Myocyte (in vitro differentiated cells): ENCODE measurements at places on chromosomes 11 and 22. TPM values are rescaled to one million over a fixed set of nuclear protein-coding genes. Genes with fewer than 3 reads are reported as not detected.

The MRGPRX3 gene
- not detected in 2 replicates for total RNA-seq

The LAMTOR1 gene
- 111 and 118 TPM in 2 replicates for total RNA-seq

The HPX gene
- not detected in 2 replicates for total RNA-seq

The PTPN5 gene
- total RNA-seq, result not detected in 2 replicates

The C11orf52 gene
- total RNA-seq, result 0.70 and 1.7 TPM in 2 replicates

The CYTH4 gene
- not detected in 2 replicates for total RNA-seq

The ARHGAP20 gene
- 0.59 and 0.99 TPM in 2 replicates for total RNA-seq

The MYBPC3 gene
- not detected in 2 replicates for total RNA-seq

The ABTB2 gene
- total RNA-seq, result 5.2 and 7.0 TPM in 2 replicates

The RAB39A gene
- total RNA-seq, result not detected in 2 replicates

The GAL3ST3 gene
- total RNA-seq, result not detected in 2 replicates

The MEI1 gene
- 0.08 TPM in 1 of 2 replicates, not detected in the other for total RNA-seq

The TMEM258 gene
- 33.0 and 36.7 TPM in 2 replicates for total RNA-seq

The OR4C45 gene
- total RNA-seq, result not detected in 2 replicates

The CYB561A3 gene
- total RNA-seq, result 104 and 126 TPM in 2 replicates

The ADSL gene
- 187 and 265 TPM in 2 replicates for total RNA-seq

The HIC2 gene
- total RNA-seq, result 1.9 and 2.3 TPM in 2 replicates

The MS4A8 gene
- total RNA-seq, result not detected in 2 replicates

The POTEH gene
- not detected in 2 replicates for total RNA-seq

The MYO7A gene
- total RNA-seq, result 0.57 and 0.96 TPM in 2 replicates

The KRTAP5-8 gene
- total RNA-seq, result 0.21 TPM in 1 of 2 replicates, not detected in the other

The TYR gene
- total RNA-seq, result not detected in 2 replicates

The ACTN3 gene
- total RNA-seq, result 0.75 and 1.5 TPM in 2 replicates

The YPEL1 gene
- 2.6 and 7.8 TPM in 2 replicates for total RNA-seq

The GNAZ gene
- total RNA-seq, result 9.1 and 11.2 TPM in 2 replicates

The PIH1D2 gene
- 1.1 and 1.5 TPM in 2 replicates for total RNA-seq

The TRPM5 gene
- not detected in 2 replicates for total RNA-seq

The GGT1 gene
- 2.1 and 2.4 TPM in 2 replicates for total RNA-seq

The OR51I1 gene
- total RNA-seq, result not detected in 2 replicates

The DEUP1 gene
- total RNA-seq, result not detected in 2 replicates

The ANO5 gene
- not detected in 2 replicates for total RNA-seq

The PHLDA2 gene
- total RNA-seq, result 1.7 and 4.7 TPM in 2 replicates

The SMIM35 gene
- total RNA-seq, result not detected in 2 replicates

The ISX gene
- total RNA-seq, result not detected in 2 replicates

The OR52A1 gene
- not detected in 2 replicates for total RNA-seq

The ATG13 gene
- total RNA-seq, result 61.4 and 68.2 TPM in 2 replicates

The MYOD1 gene
- 398 and 510 TPM in 2 replicates for total RNA-seq

The CCDC89 gene
- total RNA-seq, result 2.5 and 3.5 TPM in 2 replicates

The PDGFD gene
- 0.08 TPM in 1 of 2 replicates, not detected in the other for total RNA-seq

The LMO2 gene
- total RNA-seq, result 8.5 and 10.6 TPM in 2 replicates

The SYCE3 gene
- not detected in 2 replicates for total RNA-seq

The ANO3 gene
- not detected in 2 replicates for total RNA-seq

The UBASH3B gene
- total RNA-seq, result 8.8 and 13.1 TPM in 2 replicates

The GRM5 gene
- total RNA-seq, result not detected in 2 replicates

The RFPL3 gene
- not detected in 2 replicates for total RNA-seq

The TEX54 gene
- total RNA-seq, result not detected in 2 replicates

The SPTY2D1 gene
- 21.7 and 22.0 TPM in 2 replicates for total RNA-seq

The PHOX2A gene
- not detected in 2 replicates for total RNA-seq

The FAM227A gene
- 1.6 and 5.6 TPM in 2 replicates for total RNA-seq

The CFAP300 gene
- total RNA-seq, result 4.2 and 5.4 TPM in 2 replicates
